CD4-positive, CD25-positive, alpha-beta regulatory T cell (primary cell): ENCODE measurements at places on chromosomes 4 and X. TPM values are rescaled to one million over a fixed set of nuclear protein-coding genes. Genes with fewer than 3 reads are reported as not detected.

DNA sequence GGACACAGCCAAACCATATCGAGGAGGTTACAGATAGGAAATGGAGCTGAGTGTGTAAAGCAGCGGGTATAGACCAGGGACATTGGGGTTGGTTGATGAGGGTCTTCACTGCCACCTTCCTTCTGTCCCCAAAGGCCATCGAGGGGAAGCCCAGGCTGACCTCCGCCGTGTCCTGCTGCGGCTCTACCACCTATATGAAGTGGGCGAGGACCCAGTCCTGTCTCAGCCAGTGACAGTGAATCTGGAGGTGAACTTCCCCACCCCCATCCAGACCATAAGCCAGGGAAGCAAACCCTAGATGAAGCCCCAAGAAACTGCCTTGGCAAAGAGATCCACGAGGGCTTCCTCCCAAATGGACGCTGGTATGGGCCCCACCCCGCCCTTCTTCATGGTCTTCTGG lies 23.2 kb upstream of the MRFAP1 start:
- no peak for DNase-seq

DNA sequence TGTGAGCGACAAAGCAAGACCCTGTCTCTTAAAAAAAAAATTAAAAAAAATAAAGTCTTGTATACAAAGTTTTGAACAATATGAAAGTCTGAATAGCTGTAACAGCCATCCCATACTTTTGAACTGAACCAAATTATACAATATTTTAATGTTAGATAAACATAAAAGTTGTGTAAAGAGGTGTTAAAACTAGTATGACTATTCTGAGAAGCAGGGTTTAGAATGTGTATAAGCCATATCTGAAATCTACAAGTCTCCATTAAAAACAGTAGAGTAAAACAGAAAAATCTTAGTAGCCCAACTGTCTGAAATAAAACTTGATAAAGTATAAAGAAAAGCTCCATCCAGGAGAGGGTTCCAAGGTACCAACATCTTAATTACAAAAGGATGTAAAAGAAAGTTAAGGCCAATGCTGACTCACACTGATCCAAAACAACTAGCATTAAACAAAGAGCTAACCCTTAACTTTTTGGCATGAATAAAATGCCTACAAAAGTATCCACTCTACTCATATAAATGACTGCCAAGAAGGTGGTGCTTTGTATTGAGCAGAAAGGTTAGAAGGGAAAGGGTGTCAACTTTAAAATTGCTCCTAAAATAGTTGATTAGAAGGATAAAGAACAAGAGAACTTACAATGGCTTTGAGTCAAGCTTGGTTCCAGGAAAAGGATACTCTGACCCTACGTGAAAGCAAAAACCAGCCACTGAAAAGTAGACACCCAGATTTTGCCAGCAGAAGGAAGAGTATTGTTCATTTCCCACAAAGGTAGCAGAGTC lies 18.5 kb downstream of the CNOT6L start:
- no peak for DNase-seq

GRCh38 chr4:108982402-108983185 lies 219.7 kb upstream of the ETNPPL start:
- DNase-seq, result no peak

GRCh38 chrX:153830640-153831428 lies 490 bp upstream of the PDZD4 start:
- no peak for DNase-seq

The ANXA10 gene
- not detected for total RNA-seq

The MFAP3L gene
- 3.4 TPM for total RNA-seq

The HPRT1 gene
- 30.8 TPM for total RNA-seq

The NPY5R gene
- total RNA-seq, result not detected
